ENCODE measurements at places on chromosomes 3 and 15. TPM values are rescaled to one million over a fixed set of nuclear protein-coding genes. Genes with fewer than 3 reads are reported as not detected.

The CORO2B gene
- total RNA-seq, result 8.8 TPM

The GUCA1C gene
- not detected for total RNA-seq

The NPAP1 gene
- 0.09 TPM for total RNA-seq

DNA sequence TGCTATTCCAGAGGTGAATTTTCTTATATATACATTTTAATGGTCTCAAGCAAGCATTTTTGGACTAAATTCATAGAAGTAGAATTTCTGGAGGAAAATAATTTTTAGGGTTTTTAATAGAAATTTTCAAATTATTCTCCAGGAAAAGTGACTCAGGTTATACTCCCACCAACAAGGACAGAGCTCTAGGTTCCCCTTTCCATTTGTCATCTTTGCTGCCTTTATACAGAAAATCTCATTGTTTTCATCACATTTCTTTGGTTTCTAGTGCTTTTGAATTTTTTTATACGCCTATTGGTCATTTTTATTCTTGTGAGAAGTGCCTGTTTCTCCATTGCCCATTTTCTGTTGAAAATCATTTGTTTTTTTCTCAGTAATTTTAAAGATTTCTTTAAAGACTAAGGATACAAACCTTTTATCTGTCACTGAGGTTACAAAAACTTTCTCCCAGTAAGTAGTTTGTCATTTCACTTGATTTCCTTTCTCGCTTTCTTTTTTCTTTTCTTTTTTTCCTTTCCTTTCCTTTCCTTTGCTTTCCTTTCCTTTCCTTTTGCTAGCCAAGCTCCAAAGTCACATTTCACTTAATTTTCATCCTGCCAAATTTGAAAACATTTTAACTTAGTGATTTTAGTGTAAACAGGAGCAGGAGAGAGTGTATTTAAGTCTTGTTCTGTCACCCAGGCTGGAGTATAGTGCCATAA is 77.1 kb upstream of the CHRNB4 start:
- no peak overlapping the region for H3K4me3 ChIP-seq
- H3K4me1 ChIP-seq, result no peaks in the 10 kb centered on the region

DNA sequence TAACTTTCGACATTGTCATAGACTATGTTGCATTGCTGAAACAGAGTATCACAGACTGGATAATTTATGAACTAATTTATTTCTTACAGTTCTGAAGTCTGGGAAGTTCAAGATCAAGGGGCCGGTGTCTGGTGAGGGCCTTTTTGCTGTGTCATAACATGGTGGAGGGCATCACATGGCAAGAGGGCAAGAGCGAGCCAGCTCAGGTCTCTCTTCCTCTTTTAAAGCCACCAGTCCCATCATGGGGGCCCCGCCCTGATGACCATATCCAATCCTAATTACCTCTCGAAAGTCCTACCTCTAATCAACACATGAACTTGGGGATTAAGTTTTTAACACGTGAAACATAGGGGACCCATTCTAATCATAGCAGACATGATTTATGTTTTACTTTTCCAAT is 33.5 kb upstream of the DCUN1D1 start:
- no peaks in the 10 kb centered on the region for H3K4me1 ChIP-seq
- no peaks in the 10 kb centered on the region for H3K27me3 ChIP-seq
- DNase-seq, result peak; percentile 35
- H3K27ac ChIP-seq, result no peak overlapping the region
- H3K4me3 ChIP-seq, result no peak overlapping the region

Data from spleen (tissue), 13 donors.